Stimulated activated CD4-positive, alpha-beta T cell treated with anti-CD3 and anti-CD28 coated beads, TNF-alpha, amount 100 ng/mL, for 1 hour (primary cell): ENCODE measurements at places on chromosomes 7 and 10.

DNA sequence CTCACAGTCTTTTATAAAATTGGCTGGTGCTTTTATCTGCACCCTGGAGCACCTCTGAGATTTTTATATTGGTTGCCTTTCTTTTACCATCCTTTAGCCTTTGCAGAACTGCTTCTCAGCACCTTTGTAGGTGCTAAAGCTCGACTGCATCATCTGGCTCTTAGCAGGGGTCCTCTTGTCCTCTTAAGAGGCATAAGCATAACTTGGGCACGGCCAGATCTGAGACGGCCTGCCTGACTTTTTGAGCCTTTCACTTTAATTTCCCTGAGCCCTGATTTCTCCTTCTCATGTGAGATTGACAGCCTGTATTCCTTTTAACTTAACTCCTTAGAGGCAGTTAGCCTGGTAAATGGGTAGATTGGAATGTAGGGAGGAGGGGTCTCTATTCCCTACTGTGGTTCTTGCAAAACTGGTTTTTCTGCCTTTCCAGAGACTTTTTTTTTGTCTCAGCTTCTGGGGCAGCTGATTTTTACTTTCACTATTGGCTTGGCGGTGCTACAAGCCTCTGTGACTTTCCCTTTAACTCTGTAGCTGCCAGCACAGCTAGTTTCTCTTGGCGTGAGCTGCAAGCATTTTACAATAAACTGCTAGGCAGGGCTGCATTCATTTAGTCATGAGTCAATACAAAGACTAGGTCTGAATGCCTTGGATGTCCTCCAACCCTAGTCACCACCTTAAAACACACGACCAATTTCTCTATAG lies 24.0 kb downstream of the ZPBP start:
- no peak for DNase-seq

- DNase-seq: no peak
Measured at GRCh38 chr7:122748195-122748594, 45.5 kb upstream of the RNF148 start.

- no peak for DNase-seq
Measured at GRCh38 chr10:86188796-86189558, 177.6 kb downstream of the GRID1 start.

- DNase-seq: no peak
Measured at GRCh38 chr7:92704858-92705257, 114.7 kb upstream of the FAM133B start.
